Endothelial cell (in vitro differentiated cells): ENCODE measurements at places on chromosomes 5 and 9. TPM values are rescaled to one million over a fixed set of nuclear protein-coding genes. Genes with fewer than 3 reads are reported as not detected.

GRCh38 chr5:124252191-124252638 lies 494.2 kb downstream of the ZNF608 start:
- no peak for DNase-seq

The HTR1A gene
- total RNA-seq, result not detected

DNA sequence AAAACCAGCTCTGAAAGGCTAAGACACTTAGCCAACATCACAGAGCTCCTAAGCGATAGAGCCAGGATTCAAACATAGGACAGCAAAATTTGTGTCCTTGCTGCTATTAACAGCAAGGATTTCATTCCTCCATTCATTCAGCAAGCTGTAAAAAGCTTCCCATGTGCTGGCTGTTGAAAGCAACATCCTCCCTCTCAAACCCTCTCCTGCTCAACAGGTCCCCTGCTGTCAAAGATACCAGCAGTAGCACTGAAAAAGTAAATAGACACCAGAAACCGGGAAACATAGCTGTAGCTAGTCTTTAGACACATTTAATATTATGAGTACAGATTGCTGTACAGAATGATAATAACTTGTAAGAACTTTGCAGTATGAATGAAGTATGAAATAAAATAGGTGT lies 52.6 kb upstream of the ADAMTSL1 start:
- DNase-seq, result no peak

- DNase-seq, result no peak
These were observed 46.1 kb downstream of the NMUR2 start for GRCh38 chr5:152358861-152359568.

DNA sequence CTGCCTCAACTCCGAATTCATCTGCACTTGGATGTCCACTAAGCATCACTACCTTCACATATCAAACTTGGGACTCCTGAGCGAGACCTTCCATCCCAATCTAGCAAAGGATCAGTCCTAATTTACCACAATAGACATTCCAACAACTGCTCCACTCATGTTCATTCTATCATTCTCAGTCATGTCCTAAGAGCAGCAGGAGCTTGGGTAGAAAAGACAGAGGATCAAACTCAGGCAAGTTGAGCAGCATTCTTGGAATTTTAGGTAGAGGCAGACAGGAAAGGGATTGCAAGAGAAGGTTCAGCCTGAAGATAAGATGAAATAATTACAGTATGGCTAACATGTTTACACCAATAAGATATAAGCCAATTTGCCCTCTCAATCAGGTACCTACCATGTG lies 51.7 kb downstream of the AUH start:
- no peak for DNase-seq
